Coronary artery (tissue), 2 donors: ENCODE measurements at places on chromosomes 7 and 10.

- DNase-seq = no peak
Observed at GRCh38 chr10:88989824-88990383, 694 bp upstream of the FAS start.

DNA sequence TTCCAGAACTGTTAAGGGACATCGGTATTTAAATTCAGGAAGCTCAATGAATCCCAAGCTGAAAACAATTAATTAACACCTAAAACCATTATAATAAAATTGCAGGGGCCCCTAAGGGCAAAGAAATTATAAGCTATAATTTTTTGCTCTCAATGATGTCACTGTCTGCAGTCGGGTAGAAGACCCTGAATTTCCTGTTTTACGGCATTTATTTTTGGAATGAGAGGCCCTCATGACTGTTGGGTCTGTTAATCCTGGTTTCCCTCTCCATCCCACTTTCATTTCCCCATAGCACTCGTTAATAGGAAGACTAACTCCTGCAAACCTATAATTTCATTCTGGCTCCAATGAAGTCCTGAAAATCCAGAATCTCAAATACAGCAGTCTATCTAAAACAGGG, 25.8 kb upstream of the GPR37 start:
- DNase-seq = no peak

DNA sequence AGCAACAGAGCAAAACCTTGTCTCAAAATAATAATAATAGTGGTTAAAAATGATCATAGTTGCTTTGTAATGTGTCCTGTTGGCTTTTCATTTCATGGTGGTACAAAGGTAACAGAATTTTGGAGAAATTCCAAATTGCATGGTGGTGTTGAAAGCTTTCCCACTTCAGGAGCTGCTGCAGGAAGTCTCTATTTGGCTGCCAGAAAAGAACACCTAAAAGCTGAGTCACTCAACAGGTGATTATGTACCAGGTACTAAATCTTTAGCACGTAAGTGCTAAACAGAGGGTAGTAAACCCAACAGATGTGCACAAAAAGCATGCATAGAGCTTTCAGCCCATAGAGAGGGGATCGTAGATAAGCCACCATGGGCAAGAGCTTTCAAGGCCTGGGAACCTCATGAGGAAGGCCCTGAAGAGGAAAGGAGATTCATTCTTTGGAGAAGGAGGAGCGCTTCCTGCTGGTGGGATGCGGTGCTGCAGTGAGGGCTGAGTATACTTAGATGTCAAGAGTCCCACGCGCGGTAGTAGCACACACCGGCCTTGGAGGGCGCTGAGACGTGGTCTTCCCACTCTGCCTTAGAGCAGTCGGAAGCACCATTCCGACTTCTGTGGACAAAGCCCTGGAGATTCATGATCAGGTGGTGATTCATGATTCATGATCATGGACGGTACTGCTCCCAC, 118.7 kb downstream of the RALA start:
- DNase-seq = no peak

- no peak for DNase-seq
Observed at GRCh38 chr7:66460921-66461361, 167.7 kb upstream of the KCTD7 start.

GRCh38 chr10:49649936-49650723, 29.3 kb upstream of the C10orf53 start:
- DNase-seq = peak; percentile 43

GRCh38 chr7:151228024-151228866, 1.2 kb upstream of the ABCF2 start:
- DNase-seq = no peak

- no peak for DNase-seq
Observed at GRCh38 chr7:128792471-128793180, 858 bp downstream of the CCDC136 start.

GRCh38 chr7:2114052-2114451, 118.7 kb downstream of the MAD1L1 start:
- DNase-seq = no peak

GRCh38 chr7:136868496-136869000, at the start of gene CHRM2:
Gene CHRM2, plus strand, starts transcription at chr7:136868652. Its CDS starts 146,214 bp downstream, at chr7:137014866.
- DNase-seq = no peak

GRCh38 chr7:44258865-44259546, 58.2 kb downstream of the YKT6 start:
- DNase-seq = no peak

DNA sequence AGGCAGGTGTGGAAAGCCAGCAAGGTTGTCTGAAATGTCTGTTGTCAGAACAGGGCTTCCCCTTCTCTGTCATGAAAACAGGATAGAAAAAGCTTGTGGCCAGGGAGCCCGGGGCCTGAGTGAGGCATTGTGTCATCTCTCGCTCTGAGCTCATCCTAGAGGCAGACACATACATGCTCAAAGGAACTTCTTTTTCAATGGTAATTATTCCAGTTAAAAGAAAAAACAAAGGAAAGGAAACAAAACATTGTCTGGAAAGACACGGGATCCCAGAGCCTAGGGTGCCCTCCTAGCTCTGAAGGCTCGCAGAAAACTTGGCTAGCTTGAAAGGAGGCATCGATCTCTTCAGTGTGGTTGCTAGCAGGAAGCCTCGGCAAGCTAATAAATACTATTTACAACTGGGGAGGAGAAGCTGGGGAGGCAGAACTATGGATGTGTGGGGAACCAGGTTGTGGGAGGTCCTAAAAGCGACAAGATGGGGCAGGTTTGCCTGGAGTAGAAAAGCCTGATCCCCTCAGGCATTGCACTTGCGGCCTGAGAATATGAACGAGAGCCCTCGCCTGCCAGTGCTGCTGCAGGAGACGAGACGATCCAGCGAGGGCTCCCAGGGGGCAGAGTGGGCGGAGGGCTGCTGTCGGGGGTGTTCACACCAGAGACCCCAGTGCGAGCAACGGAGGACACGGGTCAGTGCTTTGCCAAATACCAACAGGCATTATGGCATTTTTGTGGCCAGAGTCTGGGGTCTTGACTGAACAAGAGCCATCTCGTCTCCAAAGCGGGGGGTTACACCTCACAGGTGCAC, 32.8 kb upstream of the DGKI start:
- no peak for DNase-seq

- DNase-seq = no peak
Observed at GRCh38 chr7:128447941-128448564, 7.6 kb upstream of the HILPDA start.

- DNase-seq = no peak
Observed at GRCh38 chr7:51467384-51468017, 150.9 kb upstream of the COBL start.

GRCh38 chr7:129649128-129649690, 37.7 kb downstream of the NRF1 start:
- DNase-seq = no peak

GRCh38 chr10:14485986-14486385, 155.3 kb upstream of the FRMD4A start:
- DNase-seq = no peak

- DNase-seq = no peak
Observed at GRCh38 chr10:101441541-101442455, 87.8 kb downstream of the BTRC start.

DNA sequence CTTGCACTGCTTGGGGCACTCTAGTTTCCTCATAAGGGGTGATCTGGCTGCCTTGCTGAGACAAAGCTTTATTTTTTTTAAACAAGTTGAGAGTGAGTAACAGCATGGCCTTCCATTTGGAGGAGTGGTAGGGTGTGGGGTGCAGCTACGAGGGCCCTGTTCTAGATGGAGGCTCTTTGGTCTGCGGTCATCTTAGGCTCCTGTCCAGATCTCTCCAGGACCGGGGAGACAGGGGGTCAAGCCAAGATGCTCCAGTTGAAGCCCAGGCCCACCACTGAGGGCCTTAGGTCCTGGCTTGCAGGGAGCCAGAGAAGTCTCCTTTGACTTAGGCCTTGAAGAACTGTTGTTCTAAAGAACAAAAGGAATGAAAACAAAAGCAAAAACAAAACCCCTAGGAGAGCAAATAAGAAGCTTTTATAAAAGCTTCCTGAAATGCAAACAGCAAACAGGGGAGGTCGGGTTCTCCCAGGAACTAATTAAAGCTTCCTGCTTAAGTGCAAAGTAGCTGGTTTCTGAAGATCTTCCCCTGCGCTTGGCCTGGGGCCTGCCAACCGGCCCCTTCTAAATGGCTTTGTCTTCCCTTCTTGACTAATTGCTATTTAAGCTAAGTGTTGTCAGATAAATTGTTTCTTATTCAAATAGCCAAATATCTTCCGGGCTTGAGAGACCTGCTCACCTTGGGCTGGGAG, 259.2 kb downstream of the GLRX3 start:
- DNase-seq = peak; percentile 1

GRCh38 chr7:2255145-2256139, 13.4 kb downstream of the NUDT1 start:
- DNase-seq = no peak

GRCh38 chr10:114982989-114983388, 45.0 kb downstream of the TRUB1 start:
- DNase-seq = no peak

DNA sequence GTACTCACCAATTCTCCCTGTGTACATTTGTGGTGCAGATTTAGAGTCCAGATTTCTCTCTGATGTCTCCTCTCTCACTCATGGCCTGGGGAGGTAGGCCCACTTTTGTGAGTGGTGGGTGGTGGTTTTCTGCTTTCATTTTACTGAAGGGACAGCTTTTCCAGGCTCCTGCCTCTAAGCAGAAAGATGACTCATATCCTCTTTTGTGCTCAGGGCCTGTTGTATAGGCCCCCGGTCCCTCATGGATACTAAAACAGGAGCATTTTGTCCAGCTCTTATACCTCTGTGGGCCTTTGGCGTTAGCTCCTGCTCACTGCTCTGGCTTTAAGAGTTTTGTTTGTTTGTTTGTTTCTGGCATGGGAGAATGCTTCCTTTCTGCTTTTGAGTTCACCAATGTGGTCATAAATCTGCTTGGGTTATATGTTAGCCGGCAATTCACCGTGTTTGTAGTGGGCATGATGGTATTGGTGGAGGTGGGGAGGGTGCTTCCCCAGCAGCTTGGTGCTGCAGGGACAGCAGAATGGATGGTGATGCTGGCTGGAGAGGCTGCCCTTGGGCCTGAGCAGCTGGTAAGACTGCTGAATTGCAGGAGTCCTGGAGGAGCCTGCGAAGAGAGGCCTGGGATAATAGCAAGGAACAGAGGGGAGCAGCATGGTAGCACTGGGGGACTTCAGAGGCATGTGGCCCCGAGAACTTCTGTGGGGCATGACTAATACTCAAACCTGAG, 468.7 kb downstream of the RPS24 start:
- no peak for DNase-seq

- no peak for DNase-seq
Observed at GRCh38 chr10:73999703-74000102, 1.8 kb downstream of the VCL start.

DNA sequence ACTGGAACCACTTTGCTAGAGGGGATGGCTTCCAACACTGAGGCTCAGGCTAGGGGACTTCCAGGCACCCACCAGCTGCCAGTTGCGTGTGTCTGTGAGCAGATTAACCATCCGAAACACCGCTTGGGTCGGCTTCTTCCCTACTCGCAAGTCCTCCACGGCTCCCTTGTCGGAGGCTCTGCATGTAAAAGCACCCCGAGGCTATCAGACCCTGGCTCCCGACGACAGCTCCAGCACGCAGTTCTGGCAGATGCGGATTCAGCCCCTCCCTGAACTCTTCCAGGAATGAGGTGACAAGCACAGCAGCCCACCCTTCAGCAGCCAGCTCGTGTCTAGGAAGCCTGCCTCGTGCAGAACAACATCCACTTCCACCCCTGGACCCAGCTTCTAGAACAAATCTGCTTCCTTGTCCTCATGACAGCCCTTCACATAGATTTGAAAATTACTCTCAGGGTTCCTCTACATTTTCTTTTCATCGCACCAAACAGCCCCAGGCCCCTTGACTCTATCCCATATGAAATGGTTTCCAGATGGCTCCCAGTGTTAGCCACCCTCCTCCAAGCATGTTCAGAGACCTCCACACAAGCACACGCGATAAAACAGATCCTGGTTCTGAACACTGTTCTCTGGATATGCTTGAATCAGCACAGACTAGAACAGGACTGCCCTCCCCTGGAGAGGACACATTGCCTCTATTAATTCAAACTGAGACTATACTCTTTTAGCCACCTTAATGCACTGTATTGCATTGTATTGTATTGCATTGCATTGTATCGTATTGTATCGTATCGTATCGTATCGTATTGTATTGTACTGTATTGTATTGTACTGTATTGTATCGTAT, 44.6 kb downstream of the SLIT1 start:
- no peak for DNase-seq
